Suppressor macrophage (primary cell): ENCODE measurements at places on chromosomes 2 and 18.

GRCh38 chr2:55047677-55048299 lies 2.5 kb downstream of the RTN4 start:
- DNase-seq, result peak; percentile 72

GRCh38 chr2:230552181-230552580 lies 136.2 kb downstream of the SP100 start:
- DNase-seq, result no peak

GRCh38 chr2:32783933-32784332 lies 156.1 kb downstream of the TTC27 start:
- DNase-seq, result no peak

DNA sequence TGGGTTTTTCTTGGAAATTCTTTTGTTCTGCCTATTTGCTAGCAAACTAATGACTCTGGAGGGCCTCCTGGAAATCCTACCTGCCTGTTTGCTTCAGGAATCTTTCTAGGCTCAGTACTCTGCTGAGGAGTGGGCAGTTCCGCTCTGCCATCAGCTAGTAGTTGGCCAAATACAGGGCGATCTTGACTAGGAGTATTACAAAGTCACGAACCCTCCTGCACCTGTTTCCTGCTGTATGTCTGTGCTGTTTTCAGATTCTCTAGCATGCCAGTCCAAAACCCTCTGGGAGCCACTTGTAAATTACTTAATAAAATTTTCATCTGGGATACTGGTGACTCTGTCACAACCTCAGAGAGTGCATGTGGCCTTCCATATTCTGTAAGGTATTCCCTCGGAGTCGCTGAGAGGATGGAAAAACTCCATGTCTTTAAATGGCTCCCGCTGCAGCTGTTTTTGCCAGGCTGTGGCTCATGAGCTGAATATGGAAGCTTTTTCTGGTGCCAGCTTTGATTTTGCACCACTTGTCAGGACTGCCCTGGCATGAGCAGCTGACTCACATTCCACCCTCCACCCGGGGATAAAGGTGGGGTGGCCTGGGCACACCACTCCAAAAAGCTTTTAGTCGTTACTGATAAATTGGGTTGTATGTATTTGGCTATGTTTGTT lies 123.0 kb downstream of the RTN4 start:
- DNase-seq, result no peak

- DNase-seq, result no peak
Measured at GRCh38 chr2:25617948-25618646, 55.3 kb downstream of the DTNB start.

GRCh38 chr2:111199840-111200239 lies 79.1 kb downstream of the BCL2L11 start:
- DNase-seq, result no peak

GRCh38 chr2:143802242-143802641 lies 673.0 kb downstream of the ARHGAP15 start:
- no peak for DNase-seq

- DNase-seq, result peak; percentile 12
Measured at GRCh38 chr18:36572135-36572856, 256.5 kb downstream of the TPGS2 start.

DNA sequence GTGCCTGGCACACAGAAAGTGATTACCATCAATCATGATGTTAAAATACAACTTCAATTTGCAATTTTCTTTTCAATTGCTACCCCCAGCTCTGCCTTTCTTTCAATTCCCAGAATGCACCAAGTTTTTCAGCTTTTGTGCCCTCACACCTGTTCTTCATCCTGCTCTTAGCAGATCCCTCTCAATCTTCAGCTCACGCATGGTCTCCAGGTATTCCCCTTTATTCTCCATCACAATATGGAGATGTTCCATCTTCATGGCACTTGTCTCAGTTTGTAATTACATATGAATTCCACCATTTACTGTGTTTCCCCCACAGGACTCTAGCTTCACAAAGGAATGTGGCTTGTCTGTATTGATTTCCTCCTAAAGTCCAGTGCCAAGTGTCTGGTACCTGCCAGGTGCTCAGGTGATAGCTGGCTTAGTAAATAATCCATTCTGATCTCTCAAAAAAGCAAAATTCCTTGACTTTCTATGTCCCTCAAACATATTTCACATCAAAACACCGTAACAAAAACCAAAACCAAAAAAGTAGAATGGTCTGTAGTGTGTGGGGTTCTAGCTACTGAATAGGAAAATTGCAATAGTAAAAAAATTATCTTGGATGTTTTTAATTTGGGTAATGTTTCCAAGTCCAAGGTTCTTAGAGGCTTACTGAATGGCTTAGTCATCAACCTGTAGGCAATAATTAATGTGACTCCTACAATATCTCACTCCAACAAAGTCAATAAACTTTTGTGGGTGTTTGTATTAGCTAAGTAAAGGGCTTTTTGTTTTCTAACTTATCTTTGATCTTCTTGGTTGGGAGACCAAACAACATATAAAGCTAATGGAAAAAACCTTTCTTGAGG lies 2.9 kb upstream of the INSIG2 start:
- no peak for DNase-seq

DNA sequence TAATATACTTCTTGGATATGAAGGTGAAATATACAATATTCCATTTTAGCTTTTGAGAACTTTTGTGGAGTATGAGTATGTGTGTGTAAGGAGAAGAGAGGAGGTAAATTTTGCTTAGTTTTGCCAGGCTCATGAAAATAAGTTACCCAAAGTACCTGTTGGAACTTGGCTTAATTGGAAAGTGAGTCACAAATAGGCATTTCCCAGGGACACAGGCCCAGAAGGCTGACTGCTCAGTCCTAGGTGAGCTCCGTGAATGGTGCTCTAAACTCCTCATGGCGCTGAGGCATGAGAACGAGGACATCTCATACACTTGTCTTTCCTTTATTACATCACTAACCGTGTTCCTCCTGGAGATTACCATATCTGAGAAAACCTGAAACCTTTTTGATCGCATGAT lies 148.5 kb upstream of the RAB12 start:
- DNase-seq, result no peak

DNA sequence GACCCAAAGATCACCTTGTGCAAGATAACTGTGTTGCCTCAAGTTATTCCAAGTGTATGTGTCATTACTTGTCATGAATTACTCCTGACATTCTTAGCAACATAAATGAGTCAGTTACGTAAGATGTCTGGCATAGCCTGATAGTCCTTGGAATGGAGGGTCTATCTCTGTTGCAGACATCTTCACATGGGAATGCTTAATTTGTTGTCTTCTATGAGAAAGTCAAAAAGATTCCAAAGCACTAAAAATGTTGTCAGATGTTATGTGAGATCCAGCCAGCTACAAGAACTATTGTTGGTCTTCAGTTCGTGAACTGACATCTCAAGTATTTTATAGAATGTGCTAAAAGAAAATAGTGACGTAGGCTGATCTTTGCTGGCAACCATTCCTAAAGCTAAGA lies 178.2 kb upstream of the RASGRP3 start:
- DNase-seq, result no peak

DNA sequence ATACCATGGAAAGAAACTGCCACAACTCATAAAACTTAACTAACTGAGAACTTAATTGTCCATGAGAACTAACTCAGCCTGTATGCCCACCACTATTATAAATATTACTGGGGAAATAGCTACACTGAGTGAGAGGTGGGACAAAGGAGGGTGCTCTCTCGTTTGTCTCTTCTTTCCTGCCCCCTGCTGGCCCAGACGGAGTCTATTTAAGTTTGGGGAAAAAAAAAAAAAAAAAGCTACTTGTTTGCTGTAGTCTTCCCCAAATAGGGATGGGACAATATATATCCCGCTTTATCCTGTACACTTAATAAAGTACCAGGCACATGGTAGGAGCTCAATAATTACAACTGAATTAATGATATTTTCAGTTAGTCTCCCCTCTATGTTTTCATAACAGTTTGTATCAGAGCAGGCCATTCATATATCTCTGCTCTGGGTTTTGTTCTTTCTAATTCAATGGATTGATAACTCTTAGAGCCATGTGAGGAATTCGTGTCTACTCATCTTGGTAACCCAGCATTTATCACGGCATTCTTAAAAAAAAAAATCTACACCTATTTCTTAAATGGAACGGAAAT lies 647.6 kb upstream of the PKDCC start:
- peak; percentile 34 for DNase-seq

DNA sequence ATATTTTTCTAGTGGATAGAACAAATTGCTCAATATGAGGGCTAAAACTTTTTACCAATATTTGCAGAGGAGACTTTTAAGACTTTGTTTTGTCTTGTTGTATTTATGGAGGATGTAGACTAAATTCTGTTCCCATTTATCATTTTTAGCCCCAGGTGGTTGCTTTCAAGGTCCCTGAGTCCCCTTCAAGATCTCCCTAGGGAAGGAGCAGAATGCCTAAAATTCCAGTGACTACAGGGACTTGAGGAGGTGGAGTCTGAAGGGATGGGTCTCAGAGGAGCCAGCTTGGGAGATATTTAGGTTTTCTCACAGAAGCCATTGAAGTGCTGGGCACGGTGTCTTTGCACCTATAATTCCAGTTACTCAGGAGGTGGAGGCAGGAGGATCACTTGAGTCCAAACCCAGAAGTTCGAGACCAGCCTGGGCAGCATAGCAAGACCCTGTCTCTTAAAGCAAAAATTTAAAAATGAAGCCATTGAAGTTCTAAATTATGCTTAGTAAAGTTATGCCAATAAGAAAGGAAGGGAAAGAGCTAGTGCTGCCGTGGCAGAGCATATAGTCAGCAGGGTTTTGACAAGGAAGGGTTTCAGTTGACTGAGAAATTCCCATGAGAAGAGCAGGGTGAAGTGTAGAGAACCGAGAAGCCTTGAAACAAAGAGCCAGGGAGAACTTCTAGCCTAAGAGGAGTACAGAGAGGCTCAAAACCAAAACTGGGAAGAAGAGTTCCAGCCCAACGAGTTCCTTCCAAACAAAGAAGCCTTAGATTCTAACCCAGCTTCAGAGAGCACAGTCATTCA lies 43.4 kb downstream of the COMMD1 start:
- no peak for DNase-seq

DNA sequence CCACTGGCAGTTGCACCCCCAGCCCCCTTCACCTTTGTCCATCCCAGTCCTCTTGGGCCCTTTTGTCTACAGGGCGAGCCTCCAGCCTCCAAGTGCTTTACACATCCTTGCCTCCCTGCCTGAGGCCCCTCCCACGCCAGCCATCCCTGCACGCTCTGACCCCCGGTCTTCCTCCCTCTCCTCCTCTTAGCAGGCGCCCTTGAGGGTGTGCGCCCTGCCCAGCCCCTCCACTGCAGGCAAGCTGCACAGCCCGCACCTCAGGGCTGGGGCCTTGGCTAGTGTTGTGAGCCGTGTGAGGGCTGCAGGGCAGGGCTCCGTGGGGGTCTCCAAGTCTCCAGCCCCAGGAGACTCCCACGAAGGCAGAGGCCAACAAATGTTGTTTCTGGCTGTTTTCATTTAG lies 6.9 kb downstream of the BOK start:
- DNase-seq, result no peak

DNA sequence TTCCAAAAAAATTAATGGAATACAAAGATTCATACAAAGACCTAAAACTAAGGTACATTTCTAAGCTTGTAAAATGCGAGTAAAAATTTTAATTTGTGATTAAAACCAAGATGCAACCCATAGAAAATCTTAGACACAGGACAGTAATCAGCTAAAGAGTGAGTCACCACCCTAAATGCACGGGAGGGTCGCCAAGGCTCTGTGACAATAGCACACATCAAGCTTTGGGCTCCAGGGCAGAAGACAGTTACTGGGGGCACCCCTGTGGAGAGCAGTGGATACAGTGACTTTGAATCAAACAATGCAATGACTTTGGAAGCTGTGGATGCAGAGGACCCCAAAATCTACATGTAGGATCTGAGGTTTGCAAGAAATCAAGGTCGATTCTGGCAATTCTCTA lies 7.5 kb downstream of the FLACC1 start:
- DNase-seq, result no peak

DNA sequence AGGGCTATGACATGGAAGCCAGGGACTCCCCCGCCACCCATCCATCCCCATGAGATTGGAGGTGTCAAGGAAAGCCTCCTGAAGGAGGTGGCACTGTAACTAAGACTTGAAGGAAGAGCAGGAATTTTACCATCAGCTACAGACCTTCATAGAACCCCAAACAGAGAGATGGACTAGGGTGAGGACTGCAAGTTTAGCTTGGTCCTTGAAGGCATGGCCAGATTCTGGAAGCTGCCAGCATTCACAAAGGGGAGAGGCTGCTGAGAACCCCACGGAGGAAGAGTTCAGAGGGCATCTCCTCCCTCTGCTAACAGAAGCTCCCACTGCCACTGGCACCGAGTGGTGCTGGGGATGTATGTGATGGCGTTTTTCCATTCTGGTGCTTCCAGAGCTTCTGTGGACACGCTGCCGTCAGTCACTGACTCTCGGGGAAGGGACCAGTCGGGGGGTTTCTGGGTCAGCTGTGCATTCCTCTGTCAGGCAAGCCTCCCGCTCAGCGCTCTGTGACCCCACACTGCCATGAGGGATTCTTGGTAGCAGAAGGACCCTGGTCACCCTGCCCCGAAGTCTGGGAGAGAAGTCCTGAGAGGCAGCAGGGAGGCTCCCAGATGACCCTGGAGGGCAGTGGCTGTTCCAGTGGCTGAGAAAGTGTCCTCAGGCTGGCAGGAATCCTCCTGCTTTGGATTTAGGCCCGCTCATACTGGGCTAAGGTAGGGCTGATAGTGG lies 18.1 kb downstream of the TMEM185B start:
- no peak for DNase-seq

DNA sequence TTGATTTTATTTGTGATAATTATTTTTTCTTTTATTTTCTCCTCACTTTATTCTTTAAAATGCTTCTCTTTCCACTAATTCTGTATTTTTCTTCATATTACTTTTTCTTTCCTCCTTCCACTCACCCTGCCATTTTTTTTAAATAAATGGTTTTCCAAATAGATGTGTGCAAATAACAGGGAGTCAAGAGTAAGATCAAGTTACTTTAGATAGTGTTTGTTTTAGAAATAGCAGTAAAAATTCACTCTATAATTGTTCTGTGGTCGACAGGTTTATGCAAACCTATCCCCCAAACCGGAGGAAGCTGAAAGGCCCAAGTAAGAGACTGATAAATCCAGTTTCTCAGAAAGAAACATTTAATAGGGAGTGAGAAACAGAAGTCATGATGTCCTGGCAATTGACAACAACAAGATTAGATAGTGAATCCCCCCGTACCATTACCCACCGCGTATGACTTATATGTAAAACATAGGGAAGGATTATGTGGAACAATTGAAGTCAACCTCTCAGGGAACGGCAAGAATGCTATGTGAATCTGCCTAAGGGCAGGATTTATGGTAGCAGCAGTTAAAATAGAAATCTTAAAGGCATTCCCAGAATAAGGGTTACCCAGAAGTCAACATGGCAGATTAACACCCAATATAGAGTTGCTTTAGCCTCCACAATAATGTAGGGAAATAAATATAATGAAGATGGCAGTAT lies 75.5 kb downstream of the KYNU start:
- no peak for DNase-seq

DNA sequence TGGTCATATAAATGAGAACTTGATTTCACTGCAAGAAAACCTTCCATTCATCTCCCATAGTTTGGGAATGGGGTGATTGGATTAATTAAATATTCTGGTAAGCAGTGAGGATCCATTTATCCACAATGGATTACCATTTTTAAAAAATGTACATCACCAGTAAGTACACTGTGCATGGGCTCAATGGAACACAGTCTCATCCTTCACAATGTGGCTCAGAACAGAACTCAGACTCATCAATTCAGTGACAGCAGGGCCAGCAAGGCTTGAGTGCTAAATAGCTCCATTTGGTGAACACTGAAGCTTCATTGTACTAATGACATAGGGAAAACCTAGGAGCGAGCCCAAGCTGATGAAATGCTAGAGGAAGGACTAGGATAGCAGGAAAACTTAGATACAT lies 223.8 kb downstream of the CMPK2 start:
- DNase-seq, result no peak
